Lower lobe of right lung (tissue), 2 donors: ENCODE measurements at places on chromosomes 3 and 15. TPM values are rescaled to one million over a fixed set of nuclear protein-coding genes. Genes with fewer than 3 reads are reported as not detected.

- peaks cover 28% of the 10 kb centered on the region for H3K4me1 ChIP-seq
- H3K27me3 ChIP-seq, result no peaks in the 10 kb centered on the region
- no peak overlapping the region for H3K27ac ChIP-seq
- no peak for DNase-seq
- no peak overlapping the region for H3K4me3 ChIP-seq
These were observed 35.3 kb downstream of the TLE3 start for GRCh38 chr15:70062321-70062956.

GRCh38 chr3:100868894-100869293 is 124.3 kb downstream of the ABI3BP start:
- no peaks in the 10 kb centered on the region for H3K36me3 ChIP-seq
- H3K27me3 ChIP-seq, result no peaks in the 10 kb centered on the region
- no peak overlapping the region for H3K27ac ChIP-seq
- H3K4me3 ChIP-seq, result no peak overlapping the region
- peaks cover 24% of the 10 kb centered on the region for H3K4me1 ChIP-seq

DNA sequence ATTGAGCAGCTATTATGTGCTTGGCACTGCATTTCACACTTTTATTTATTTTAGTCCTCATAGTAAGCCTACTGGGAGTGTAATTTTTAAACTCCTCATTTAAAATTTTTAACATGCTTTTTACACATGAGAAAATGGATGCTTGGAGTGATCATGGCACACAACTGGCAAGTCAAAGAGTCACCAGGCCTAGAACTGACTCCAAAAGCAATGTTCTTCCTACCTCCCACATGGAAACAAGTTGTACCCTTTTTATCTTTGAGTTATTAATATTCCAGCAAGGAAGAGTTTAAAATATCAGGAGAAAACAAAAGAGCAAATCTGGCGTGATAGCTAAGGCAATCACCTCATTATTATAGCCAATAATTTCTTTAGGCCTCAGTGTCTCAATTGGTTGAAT is 100.6 kb downstream of the MEIS2 start:
- H3K36me3 ChIP-seq, result no peaks in the 10 kb centered on the region
- no peak overlapping the region for H3K27ac ChIP-seq
- DNase-seq, result no peak
- H3K4me1 ChIP-seq, result no peaks in the 10 kb centered on the region
- H3K4me3 ChIP-seq, result no peak overlapping the region
- H3K27me3 ChIP-seq, result no peaks in the 10 kb centered on the region

DNA sequence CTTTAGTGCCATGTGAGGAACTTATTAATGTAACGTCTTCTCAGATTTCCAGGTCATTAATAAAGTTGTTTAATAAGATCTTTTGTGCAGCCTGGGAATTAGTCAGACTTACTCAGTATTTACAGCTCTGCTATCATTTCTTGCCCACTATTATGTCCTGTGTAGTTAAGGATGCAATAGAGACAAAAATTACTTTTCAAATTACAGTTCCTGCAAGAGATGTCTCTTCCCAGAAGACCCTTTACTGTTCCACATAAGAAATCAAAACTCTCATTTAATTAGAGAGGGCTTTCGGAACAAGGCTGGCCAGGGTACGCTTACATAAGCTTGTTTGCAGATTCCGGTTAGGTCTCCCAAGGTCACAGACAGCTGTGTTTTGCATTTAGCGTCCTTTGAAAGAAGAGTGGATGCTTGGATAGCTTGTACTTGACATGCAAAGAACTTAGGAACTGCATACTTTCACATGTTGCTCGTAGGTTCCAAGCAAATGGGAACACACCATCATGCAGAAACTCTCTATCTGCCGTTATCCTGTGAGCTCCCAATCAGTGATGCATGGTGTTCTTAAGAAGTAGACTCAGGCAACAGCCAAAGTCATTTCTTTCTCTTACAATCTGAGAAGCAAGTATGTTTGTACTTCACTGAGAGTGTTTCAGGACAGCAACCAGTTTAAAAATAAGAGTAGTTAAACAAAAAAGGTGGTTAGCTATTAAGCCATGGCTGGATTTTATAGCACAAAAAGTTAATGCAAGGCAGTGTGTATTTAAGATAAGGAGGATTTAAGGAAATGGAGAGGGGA is 37.4 kb downstream of the FILIP1L start:
- H3K4me1 ChIP-seq, result peaks cover 38% of the 10 kb centered on the region
- no peaks in the 10 kb centered on the region for H3K36me3 ChIP-seq
- H3K27ac ChIP-seq, result peak overlapping the region; percentile 32
- H3K4me3 ChIP-seq, result no peak overlapping the region
- DNase-seq, result no peak

Gene C15orf40
- total RNA-seq, result 17.8 TPM

GRCh38 chr3:81753416-81754027 is 7.9 kb downstream of the GBE1 start:
- no peak overlapping the region for H3K27ac ChIP-seq
- no peaks in the 10 kb centered on the region for H3K36me3 ChIP-seq
- peaks cover 11% of the 10 kb centered on the region for H3K4me1 ChIP-seq
- H3K27me3 ChIP-seq, result no peaks in the 10 kb centered on the region
- no peak for DNase-seq

- H3K27ac ChIP-seq, result no peak overlapping the region
- no peak overlapping the region for H3K4me3 ChIP-seq
- no peak for DNase-seq
- H3K36me3 ChIP-seq, result no peaks in the 10 kb centered on the region
These were observed 2.1 kb upstream of the CCDC33 start for GRCh38 chr15:74233851-74234597.

- no peaks in the 10 kb centered on the region for H3K36me3 ChIP-seq
- H3K27me3 ChIP-seq, result no peaks in the 10 kb centered on the region
- H3K27ac ChIP-seq, result no peak overlapping the region
- no peak for DNase-seq
- no peak overlapping the region for H3K4me3 ChIP-seq
- peaks cover 12% of the 10 kb centered on the region for H3K4me1 ChIP-seq
These were observed 39.6 kb downstream of the METTL6 start for GRCh38 chr3:15387735-15388134.

DNA sequence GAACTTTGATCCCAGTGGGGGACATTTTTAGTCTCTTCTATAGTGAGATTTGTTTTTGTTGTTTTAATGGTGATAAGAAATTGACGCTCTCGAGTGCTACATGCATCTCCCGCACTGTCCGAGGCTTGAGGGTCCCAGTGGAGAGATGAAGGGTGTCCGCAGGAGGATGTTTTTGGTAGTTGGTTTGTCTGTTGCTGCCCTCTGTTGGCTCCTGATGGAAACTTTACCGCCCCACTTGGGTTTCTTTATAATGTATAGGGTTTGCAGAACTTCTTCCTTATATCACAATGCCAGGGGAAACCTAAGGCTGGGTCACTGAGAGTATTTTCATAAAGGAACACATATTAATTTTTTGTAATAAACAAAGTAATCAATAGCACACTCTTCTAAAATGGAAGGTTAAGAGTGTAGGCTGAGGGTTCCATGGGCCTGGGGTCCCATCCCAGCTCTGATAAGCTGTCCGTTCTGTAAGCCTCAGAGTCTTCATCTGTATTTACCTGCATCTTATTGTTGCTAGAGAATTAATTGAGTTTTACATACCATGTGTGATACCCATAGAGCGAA is 185.3 kb upstream of the FEZF2 start:
- no peak overlapping the region for H3K4me3 ChIP-seq
- H3K4me1 ChIP-seq, result no peaks in the 10 kb centered on the region
- H3K27ac ChIP-seq, result no peak overlapping the region
- H3K36me3 ChIP-seq, result no peaks in the 10 kb centered on the region
- DNase-seq, result no peak

GRCh38 chr3:28050885-28051284 is 190.5 kb upstream of the CMC1 start:
- no peak for DNase-seq
- H3K4me1 ChIP-seq, result no peaks in the 10 kb centered on the region
- H3K27ac ChIP-seq, result no peak overlapping the region

GRCh38 chr3:98945101-98945524 is 43.6 kb upstream of the DCBLD2 start:
- H3K27ac ChIP-seq, result no peak overlapping the region
- H3K4me1 ChIP-seq, result no peaks in the 10 kb centered on the region
- H3K4me3 ChIP-seq, result no peak overlapping the region
- no peaks in the 10 kb centered on the region for H3K27me3 ChIP-seq
- no peak for DNase-seq

GRCh38 chr3:148951599-148952361 is 39.6 kb upstream of the GYG1 start:
- H3K4me1 ChIP-seq, result peaks cover 8% of the 10 kb centered on the region
- no peak overlapping the region for H3K4me3 ChIP-seq
- H3K27ac ChIP-seq, result no peak overlapping the region
- no peak for DNase-seq

DNA sequence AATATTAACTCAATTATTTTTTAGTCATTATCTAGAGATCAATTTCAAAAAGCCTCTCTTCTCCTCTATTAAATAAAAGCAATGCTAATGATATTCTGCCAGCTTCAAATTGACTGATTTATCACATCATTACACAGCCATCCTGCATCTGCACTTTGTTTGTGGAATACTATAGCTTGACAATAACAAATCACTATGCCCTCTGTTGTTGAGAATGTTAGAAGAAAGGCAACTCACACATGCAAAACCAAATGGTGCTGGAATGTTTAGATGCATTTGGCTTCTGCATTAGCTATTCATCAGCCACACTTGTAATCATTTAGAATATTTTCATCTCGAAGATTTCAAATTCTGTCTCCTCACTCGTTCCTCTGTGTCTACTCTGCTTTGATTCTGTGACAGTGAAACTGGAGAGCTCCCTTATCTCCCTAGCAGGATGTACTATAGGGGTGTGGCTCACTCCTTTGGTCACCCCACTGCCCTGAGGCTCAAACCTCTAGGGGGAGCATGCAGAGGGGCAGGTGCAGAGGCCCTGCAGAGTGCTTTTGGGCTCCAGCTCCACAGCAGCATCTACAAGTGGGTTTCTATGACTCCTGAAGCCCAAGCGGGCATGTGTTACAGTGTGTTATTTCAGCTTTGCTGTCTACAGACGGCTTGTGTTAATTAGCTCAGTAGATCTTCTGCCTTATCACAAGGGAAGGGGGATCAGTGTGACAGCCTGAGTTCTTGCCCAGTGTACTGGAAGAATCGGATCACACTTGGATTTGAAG is 454.1 kb upstream of the BCHE start:
- no peak for DNase-seq
- H3K27me3 ChIP-seq, result no peaks in the 10 kb centered on the region
- no peak overlapping the region for H3K4me3 ChIP-seq
- no peaks in the 10 kb centered on the region for H3K36me3 ChIP-seq
- no peaks in the 10 kb centered on the region for H3K4me1 ChIP-seq

Gene TRAT1
- 1.3 TPM for total RNA-seq

- no peaks in the 10 kb centered on the region for H3K36me3 ChIP-seq
- no peaks in the 10 kb centered on the region for H3K27me3 ChIP-seq
- DNase-seq, result no peak
- no peak overlapping the region for H3K27ac ChIP-seq
- H3K4me1 ChIP-seq, result no peaks in the 10 kb centered on the region
- H3K4me3 ChIP-seq, result no peak overlapping the region
These were observed 413.5 kb downstream of the TIGIT start for GRCh38 chr3:114707252-114707860.

DNA sequence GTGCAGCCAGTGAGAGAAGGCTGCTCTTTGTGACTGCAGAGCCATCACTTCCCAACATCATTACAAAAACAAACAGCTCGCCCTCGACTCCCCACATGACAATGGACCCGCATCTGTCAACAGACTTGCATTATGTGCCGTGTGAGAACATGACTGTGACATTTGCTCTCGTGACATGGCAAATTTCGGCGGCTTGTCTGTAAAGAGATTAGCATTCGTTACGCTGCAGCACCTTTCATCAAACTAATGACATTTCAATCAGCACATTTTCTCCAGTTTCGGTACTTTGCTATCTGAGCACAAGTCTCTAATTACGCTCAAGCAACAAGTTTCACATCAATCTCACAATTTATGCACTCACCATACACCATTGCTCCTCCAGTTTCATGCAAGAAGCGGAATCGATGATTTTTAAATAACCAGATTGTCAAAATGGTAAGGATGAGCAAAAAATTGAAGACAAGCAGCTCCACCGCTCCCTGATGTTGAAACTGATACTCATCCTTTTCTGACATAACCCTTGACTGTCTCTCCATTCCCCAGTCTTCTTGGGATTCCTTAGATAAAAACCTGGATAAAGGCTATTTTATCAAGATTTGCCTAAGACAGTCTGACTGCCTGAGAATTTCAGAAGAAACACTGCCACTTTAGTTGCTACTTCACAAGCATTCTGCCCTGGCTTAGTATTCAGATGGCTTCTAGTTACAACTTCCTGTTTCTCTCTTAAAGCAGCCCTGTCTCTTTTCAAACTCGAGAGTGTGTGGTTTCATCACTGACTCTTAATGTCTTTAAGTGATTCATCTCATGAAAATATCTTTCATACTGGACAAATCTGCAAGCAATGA is at the start of gene SLC9A9:
SLC9A9 (minus strand) TSS at position 682 of the 845 bp plus-strand sequence; CDS start at position 536, 146 bp downstream.
- peaks cover 17% of the 10 kb centered on the region for H3K4me1 ChIP-seq
- peak within 1 kb of the TSS; percentile 76 for H3K27ac ChIP-seq
- H3K36me3 ChIP-seq, result no peaks in the 10 kb centered on the region
- DNase-seq, result peak; percentile 41
- H3K27me3 ChIP-seq, result no peaks in the 10 kb centered on the region

DNA sequence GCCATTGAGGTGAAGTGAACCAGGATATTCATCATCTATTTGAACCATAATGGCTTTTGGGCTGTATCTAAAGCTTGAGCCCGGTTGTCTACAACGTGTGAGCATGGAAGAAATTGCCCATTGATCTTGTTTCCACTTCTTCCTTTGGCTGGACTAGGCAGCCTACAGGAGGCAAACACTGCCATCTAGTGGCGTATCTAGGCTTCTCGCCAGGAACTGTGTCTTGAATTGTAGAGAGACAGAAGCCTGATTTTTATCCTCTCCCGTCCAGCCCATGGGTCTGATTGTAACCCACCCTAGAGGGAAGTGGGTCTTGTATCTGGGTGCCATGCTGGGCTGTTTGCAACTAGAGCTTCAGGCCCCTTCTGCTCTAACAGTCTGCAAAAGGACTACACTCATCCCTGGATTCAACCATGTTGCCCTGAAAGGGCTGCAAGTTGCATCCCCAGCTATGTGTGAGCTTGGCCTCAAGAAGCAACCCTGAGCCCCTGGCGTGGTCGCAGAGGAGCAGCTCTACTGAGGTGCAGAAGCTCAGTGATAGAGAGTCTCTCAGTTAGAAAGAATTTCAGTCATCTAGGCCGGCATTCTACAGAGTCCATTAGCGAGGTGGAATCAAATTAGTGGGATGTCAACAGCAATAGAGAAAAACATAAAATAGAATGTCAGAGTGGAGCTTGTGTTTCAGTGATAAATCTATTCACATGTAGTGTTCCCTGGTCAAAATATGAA is 170.2 kb upstream of the UMPS start:
- H3K27me3 ChIP-seq, result no peaks in the 10 kb centered on the region
- peaks cover 19% of the 10 kb centered on the region for H3K4me1 ChIP-seq
- H3K36me3 ChIP-seq, result no peaks in the 10 kb centered on the region

DNA sequence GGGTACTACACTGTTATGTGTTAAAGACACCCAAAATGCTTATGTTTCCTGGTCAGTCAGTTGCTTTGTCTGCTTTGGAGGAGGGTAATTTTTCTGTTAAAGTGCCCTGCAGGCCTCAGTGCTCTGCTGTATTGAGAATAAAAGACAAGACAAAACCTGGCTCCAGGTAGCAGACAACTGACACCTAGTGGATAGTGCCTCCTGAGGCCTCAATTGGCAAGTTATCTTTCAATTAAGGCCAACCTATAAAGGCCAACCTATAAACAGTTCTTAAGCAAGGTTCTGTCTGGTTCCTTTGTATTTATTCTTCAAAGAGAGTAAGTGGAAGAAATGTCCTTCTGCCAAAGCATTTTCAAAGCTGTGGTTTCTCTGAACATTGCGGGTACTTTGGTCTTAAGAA is 773.8 kb downstream of the MECOM start:
- H3K27me3 ChIP-seq, result no peaks in the 10 kb centered on the region
- H3K4me3 ChIP-seq, result no peak overlapping the region
- no peaks in the 10 kb centered on the region for H3K4me1 ChIP-seq
- DNase-seq, result no peak

Gene SUCLG2
- total RNA-seq, result 50.7 TPM
